ENCODE measurements at places on chromosomes 5 and 9.
A peak's percentile ranks its signal among the peaks of the same experiment; 100 is the strongest.

- no peak for DNase-seq
Measured at GRCh38 chr5:59769041-59769360, 124.5 kb downstream of the PDE4D start.

- no peak for DNase-seq
Measured at GRCh38 chr9:16371306-16371705, 499.2 kb downstream of the BNC2 start.

- no peak for DNase-seq
Measured at GRCh38 chr5:176870110-176870591, 29.0 kb downstream of the HK3 start.

- DNase-seq: no peak
Measured at GRCh38 chr9:4832786-4833579, 40.2 kb downstream of the RCL1 start.

DNA sequence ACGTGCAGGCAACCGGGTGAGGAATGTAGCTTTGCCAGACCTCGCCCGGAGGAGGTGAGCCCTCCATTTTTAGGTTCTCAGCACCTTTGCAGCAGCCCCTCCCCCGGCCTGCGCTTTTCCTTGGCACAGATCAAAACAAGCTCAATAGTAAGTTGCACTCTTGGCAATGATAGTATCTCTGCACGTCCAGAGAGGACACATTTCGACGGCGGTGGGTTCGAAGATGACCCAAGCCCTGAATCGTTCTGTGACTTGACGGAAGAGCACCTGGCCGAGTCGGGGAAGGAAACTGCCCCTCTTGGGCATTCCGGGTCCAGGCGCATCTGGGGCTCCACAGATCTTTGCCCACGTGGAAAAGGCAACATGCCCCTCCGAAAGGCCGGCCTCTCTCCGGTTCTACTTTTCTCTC lies 904 bp downstream of the GDNF start:
- DNase-seq: no peak

DNA sequence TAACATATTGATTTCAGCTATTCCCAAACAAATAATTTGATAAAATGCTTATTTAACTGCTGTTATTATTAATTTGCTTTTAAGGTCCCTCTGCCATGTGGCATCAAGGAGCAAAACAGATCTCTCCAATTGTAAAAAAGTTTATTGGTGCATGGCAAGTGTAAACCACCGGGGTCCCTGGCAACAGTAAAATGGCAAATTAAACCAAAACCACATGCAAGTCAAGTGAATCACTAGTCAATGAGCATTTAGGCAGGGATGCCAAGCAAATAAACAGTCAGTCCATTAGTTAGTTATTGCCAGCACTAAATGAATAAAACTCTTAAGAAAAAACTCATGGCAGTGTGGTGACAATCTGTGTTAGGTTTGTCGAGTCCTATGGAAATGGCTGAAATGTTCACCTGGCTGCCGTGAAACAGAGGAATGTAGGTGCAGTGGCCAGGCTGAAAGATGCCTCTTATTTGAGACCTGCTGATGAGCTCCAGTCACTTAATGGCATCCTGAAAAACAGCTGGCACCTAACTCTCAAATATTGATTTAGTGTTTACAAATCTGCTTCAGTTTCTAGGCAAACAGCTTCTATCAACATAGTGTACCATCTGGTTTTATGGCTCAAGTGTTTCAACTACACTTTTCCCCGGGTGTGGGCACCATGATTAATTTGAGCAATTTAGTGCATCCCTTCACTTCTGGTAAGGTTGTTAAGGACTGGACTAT lies 296.5 kb upstream of the ITGA1 start:
- DNase-seq: no peak

GRCh38 chr5:86546044-86546443 lies 71.7 kb upstream of the COX7C start:
- DNase-seq: no peak

DNA sequence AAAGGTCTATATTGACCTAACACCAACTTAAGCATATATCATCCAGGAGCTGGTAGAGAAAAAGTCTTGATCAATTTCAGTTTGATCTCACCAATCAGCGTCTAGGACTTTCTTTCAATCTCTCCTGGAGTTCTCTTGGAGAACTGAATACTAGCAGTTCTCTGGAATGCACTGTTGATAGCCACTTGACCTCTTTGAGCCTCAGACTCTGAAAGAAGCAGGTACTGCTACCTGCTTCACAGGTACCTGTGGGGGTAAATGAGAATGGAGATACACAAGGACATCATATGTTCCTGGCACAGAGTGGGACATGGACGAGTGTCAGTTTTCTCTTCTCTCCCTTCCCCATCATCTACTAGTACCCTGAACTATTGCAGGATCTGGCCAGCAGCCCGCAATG lies 16.0 kb downstream of the CMYA5 start:
- DNase-seq: no peak

- DNase-seq: no peak
Measured at GRCh38 chr9:120410925-120411501, 169.0 kb downstream of the CDK5RAP2 start.

GRCh38 chr9:126932871-126933321 lies 18.3 kb downstream of the RALGPS1 start:
- no peak for DNase-seq

GRCh38 chr9:110104261-110104809 lies 103.6 kb downstream of the C9orf152 start:
- DNase-seq: no peak

- no peak for DNase-seq
Measured at GRCh38 chr9:79120941-79121340, 450.8 kb upstream of the TLE4 start.

- DNase-seq: no peak
Measured at GRCh38 chr5:177494346-177495195, 2.8 kb downstream of the PDLIM7 start.

DNA sequence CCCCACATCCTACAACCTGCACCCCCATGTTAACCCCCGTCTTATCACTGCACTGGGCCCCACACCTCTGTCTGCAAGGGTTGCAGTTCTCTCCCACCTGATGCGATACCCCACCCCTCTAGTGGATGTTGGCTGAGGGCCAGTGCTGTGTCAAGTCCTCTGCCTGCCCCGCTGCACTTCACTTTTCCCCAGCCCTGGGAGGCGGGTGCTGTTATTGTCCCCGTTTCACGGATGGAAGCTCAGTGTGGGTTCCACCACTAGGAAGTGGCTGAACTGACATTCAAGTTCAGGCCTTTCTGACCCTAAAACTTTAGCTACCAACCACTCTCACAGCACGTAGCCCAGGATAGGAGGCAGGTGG lies 3.5 kb downstream of the SNCB start:
- DNase-seq: no peak

- DNase-seq: no peak
Measured at GRCh38 chr5:76717222-76718083, 1.5 kb downstream of the F2R start.

- DNase-seq: no peak
Measured at GRCh38 chr9:96318921-96319565, 17.1 kb upstream of the HSD17B3 start.

DNA sequence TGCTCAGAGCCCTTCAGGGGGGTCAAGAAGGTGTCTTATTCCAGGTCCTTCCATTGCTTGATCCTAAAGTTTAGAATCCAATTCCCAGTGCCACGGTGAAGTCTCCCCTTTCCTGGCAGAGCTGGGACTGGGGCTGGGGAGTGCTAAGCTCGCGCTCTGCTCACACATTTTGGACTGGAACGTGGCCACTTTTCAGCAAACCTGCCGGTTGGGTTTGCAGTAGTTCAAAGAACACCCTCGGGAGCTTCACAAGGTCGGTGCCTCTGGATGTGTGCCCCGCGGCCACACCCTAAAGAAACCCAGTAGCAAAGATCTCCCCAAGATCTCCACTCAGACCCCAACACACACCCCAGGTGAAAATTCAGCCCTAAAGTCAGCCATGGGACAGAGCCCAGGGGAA lies at the start of gene C9orf152:
C9orf152 (minus strand) TSS at position 129 of the 400 bp plus-strand sequence. CDS start 580 bp downstream, outside the sequence.
- DNase-seq: no peak

DNA sequence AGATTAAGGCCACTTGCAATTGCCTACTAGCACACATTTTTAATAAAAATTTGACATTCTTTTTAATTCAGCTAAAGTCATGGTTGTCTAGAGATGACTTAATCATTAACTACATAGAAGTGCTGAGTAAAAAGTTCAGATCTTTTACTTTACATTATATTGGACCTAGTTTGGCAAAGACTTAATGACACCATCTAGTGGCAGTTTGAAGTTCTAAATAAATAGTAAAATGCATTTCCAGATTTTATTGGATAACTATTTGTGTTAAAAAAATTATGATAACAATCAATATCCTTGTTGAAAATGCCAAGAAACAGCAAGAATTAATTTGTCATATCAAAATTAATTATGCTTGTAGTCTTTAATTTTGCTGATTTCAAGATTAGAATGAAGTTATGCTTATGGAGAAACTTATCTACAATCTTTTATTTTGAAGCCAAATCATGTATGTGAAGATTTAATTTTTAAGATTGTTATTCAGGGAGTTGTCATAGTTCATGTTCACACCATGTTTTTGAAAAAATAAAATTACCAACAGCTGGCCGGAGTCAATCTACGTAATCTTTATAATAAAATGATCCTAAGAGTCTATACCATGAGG lies 69.6 kb upstream of the PJA2 start:
- DNase-seq: no peak

DNA sequence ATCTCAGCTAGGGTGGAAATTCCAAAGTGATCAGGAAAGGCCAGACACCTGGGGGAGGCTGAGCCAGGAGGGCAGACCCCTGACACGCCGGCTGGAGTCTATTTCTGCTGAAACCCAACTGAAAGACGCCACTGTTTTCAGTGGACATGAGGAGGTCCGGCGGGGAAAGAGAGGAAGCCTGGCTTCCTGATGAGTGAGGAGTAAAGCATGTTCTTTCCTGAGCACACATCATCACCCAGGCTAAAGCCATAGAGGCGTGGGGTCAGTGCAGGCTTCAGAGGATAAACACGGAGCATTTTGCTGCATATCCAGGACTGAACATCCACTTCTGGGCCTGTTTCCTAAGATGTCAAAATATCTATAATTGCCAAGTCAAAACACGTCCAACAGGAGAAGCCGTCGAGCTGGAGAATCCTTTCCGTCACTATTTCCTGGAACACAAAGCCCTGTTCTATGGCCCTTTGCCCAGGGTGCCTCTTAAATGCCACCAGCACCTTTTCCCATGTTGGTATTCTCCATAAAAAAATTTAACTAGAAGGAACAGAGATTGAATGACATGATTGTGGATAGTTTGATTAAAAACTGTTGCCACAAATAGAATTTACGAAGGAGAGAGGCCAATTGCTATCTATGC lies 597.9 kb upstream of the ADAMTS16 start:
- no peak for DNase-seq

GRCh38 chr9:96856363-96857286 lies 2.3 kb upstream of the ZNF782 start:
- DNase-seq: peak; percentile 54

DNA sequence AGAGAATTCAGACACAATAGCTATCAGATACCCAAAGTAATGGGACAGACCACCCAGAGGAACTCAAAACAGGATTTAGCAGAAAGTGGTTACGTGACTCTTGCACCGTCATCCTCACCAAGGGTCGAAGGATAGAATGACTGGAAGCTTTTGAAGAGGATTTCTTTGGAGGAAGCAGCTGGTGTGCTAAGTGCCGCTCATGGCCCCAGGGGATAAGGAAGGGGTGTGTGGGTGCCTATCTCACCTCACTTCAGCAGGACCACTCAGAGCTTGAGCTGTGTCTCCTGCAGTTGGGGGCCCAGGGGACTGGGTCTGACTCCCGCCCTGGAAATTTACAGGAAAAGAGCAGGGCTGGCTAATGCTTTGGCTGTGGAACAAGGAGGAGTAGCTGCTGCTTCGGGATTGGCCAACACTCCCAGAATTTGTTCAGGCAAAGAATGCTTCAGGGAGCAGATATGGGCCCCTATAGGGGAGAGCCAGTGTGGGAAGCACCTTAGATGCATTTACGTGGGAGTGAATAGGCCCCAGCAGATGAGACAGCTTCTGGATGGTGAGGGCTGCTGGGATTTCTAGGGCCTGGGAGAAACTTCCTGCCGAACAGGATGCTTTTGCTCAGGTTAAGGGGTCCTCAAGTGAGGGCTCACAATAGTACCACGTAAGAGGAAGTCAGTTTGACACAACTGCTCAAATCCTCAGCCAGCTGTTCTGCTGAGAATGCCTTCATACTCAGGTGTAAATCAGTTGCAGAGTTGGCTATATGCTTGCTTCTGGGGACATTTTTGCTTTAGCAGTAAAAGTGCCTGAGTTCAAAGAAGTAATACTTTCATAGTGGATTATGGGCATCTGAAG lies 29.1 kb upstream of the TOMM5 start:
- no peak for DNase-seq

GRCh38 chr5:152061095-152061494 lies 136.4 kb upstream of the GLRA1 start:
- no peak for DNase-seq

DNA sequence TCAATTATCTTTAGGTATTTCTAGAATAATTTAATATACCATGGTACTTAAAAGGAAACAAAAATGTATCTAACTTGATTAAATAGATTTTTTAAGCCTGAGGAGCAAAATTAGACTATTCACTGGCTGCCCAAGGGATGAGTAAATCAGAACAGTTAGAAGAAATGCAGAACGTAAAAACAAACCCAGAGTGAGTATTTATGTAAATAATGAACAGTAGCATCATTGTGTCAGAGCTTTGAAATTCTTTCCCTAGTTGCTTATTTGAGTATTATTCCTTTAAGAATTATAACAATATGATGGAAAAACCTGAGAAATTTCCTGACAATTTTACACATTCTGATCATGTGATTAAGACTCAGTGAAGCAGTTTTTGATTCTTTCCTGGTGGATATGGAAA lies 200.9 kb downstream of the GDNF start:
- DNase-seq: no peak

DNA sequence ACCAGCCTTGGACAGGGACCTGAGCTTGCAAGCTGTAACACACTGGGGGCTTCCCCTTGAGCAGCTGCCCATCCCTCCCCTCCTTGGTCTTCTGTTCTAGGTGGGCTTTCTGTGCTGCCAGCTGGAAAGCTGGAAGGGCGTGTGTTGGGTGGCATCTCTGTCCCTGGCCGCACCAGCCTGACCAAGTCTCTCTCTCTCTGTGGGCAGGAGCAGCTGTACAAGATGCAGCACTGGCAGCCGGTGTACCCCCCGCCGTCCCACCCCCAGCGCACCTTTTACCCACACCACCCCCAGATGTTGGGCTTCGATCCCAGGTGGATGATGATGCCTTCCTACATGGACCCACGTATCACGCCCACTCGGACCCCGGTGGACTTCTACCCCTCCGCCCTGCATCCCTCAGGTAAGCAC lies 32.1 kb upstream of the POMT1 start:
- no peak for DNase-seq

DNA sequence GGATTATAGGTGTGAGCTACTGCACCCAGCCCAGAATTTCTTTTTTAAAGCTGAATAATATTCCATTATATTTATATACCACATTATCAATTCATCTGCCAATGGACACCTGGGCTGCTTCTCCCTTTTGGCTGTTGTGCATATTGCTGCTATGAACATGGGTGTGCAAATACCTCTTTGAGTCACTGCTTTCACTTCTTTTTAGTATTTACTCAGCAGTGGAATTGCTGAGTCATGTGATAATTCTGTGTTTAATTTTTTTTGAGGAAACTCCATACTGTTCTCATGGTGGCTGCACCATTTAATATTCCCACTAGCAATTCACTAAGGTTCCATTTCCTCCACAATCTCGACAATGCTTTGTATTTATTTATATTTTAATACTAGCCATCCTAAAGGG lies 36.1 kb upstream of the KIF4B start:
- no peak for DNase-seq

- DNase-seq: no peak
Measured at GRCh38 chr9:110543631-110544051, 35.9 kb downstream of the SVEP1 start.

- DNase-seq: no peak
Measured at GRCh38 chr5:149294872-149295829, 23.5 kb downstream of the AFAP1L1 start.

GRCh38 chr9:26597542-26598149 lies 295.0 kb downstream of the CAAP1 start:
- DNase-seq: no peak

Measured in effector memory CD4-positive, alpha-beta T cell (primary cell).